ENCODE measurements at places on chromosomes 4 and X.

GRCh38 chr4:103947617-103948016, 227.8 kb upstream of the TACR3 start:
- H3K27ac ChIP-seq: no peak overlapping the region
- no peaks in the 10 kb centered on the region for H3K27me3 ChIP-seq
- H3K36me3 ChIP-seq: no peaks in the 10 kb centered on the region
- H3K4me3 ChIP-seq: no peak overlapping the region
- H3K4me1 ChIP-seq: no peaks in the 10 kb centered on the region
- DNase-seq: no peak

DNA sequence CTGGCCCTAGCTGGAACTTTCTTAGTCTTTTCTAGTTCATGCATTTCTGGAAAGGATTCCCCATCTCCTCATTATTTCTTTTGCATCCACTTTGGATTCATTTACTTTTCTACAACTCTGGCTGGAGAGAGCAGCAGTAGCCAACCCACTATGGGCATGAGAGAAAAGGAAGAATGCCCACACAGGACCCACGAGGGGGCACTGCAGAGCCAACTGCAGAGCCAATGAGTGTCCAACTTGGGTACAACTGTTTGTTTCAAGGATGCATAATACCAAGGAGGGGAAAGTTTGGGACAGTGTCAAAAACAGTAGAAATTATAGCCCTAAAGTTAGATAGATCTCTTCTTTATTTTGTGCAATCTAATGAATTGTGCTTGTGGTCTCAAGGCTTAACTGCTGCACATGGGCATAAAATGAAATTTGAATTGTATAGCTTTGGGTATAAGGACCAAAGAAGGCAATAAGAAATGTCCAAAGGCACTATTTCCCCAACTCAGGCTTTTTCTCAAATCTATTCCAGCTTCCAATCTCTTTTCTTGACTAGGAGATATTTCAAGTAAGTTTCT, 230.6 kb downstream of the NSUN7 start:
- peak; percentile 62 for DNase-seq
- H3K36me3 ChIP-seq: no peaks in the 10 kb centered on the region
- no peak overlapping the region for H3K4me3 ChIP-seq
- no peaks in the 10 kb centered on the region for H3K4me1 ChIP-seq

DNA sequence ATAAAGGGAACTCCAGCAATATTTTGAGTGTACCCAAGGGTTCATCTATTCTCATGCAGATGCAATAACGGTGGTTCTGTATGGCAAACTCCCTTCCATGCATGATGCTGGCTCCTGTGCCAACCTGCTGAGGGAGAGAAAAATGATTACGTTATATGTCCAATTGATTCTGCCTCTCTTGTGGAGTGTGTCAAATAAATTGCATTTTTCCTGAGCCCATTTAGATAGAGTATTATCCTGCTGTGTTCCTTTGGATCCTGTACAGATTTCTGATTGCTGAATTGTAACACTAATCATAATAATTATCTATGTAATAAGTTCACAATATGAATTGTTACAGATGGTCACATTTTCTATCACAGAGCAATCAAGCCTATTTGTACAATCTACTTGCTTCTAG, 821.7 kb downstream of the C4orf33 start:
- DNase-seq: no peak
- no peaks in the 10 kb centered on the region for H3K27me3 ChIP-seq
- no peak overlapping the region for H3K4me3 ChIP-seq
- no peaks in the 10 kb centered on the region for H3K36me3 ChIP-seq

DNA sequence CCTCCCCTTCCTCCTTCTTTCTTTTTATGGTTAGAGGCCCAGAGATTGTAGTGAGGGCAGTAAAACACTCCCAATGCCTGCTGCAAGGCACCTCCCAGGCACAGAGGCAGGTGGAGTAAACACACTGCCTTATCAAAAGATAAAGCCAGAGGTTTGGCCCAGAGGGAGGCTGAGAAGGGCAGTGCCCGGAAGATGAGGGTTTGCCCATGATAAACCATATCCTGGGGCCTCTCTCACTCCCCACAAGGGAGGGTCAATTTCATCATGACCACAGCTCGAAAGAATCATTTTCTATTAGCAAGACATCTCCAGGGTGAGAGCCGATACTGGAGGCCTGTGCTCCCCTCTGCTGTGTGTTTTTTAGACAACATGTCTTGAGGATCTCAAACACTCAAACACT, 98.5 kb upstream of the FAM9C start:
- no peaks in the 10 kb centered on the region for H3K36me3 ChIP-seq
- no peaks in the 10 kb centered on the region for H3K4me1 ChIP-seq
- H3K4me3 ChIP-seq: no peak overlapping the region
- no peak for DNase-seq

- H3K27me3 ChIP-seq: no peaks in the 10 kb centered on the region
- H3K4me3 ChIP-seq: peak overlapping the region; percentile 72
- peak; percentile 72 for DNase-seq
- no peaks in the 10 kb centered on the region for H3K36me3 ChIP-seq
- H3K27ac ChIP-seq: peak overlapping the region; percentile 68
Measured at GRCh38 chrX:135977611-135978010, 3.8 kb upstream of the MMGT1 start.

GRCh38 chrX:129609395-129609794, 45.4 kb downstream of the APLN start:
- no peak for DNase-seq
- H3K4me1 ChIP-seq: peaks cover 6% of the 10 kb centered on the region
- no peak overlapping the region for H3K27ac ChIP-seq
- no peaks in the 10 kb centered on the region for H3K36me3 ChIP-seq

All from PC-3 (cell line).